ENCODE measurements at places on chromosomes 4 and X. TPM values are rescaled to one million over a fixed set of nuclear protein-coding genes. Genes with fewer than 3 reads are reported as not detected.

C1QTNF7 gene
- polyA plus RNA-seq, result 8.6 TPM

SSX2B gene
- not detected for polyA plus RNA-seq

- no peak for DNase-seq
- no peaks in the 10 kb centered on the region for H3K27me3 ChIP-seq
- no peak overlapping the region for H3K4me3 ChIP-seq
- H3K27ac ChIP-seq, result no peak overlapping the region
- no peaks in the 10 kb centered on the region for H3K36me3 ChIP-seq
- no peaks in the 10 kb centered on the region for H3K4me1 ChIP-seq
Observed at GRCh38 chr4:6338175-6338950, 68.7 kb downstream of the WFS1 start.

- no peak overlapping the region for H3K4me3 ChIP-seq
- no peak overlapping the region for H3K27ac ChIP-seq
- no peaks in the 10 kb centered on the region for H3K36me3 ChIP-seq
- H3K27me3 ChIP-seq, result no peaks in the 10 kb centered on the region
- no peaks in the 10 kb centered on the region for H3K4me1 ChIP-seq
Observed at GRCh38 chr4:13298655-13299054, 185.5 kb downstream of the RAB28 start.

GPC4 gene
- polyA plus RNA-seq, result 10.7 TPM

USP17L19 gene
- not detected for polyA plus RNA-seq

MAGED4B gene
- polyA plus RNA-seq, result 29.6 TPM

- H3K4me1 ChIP-seq, result no peaks in the 10 kb centered on the region
- DNase-seq, result no peak
- no peaks in the 10 kb centered on the region for H3K36me3 ChIP-seq
- no peaks in the 10 kb centered on the region for H3K27me3 ChIP-seq
- no peak overlapping the region for H3K4me3 ChIP-seq
- no peak overlapping the region for H3K27ac ChIP-seq
Observed at GRCh38 chr4:62622089-62622488, 1422.0 kb downstream of the ADGRL3 start.

- H3K36me3 ChIP-seq, result no peaks in the 10 kb centered on the region
- H3K27me3 ChIP-seq, result no peaks in the 10 kb centered on the region
- no peak overlapping the region for H3K4me3 ChIP-seq
- no peak overlapping the region for H3K27ac ChIP-seq
Observed at GRCh38 chr4:185713272-185713671, 98.7 kb downstream of the SORBS2 start.

DNA sequence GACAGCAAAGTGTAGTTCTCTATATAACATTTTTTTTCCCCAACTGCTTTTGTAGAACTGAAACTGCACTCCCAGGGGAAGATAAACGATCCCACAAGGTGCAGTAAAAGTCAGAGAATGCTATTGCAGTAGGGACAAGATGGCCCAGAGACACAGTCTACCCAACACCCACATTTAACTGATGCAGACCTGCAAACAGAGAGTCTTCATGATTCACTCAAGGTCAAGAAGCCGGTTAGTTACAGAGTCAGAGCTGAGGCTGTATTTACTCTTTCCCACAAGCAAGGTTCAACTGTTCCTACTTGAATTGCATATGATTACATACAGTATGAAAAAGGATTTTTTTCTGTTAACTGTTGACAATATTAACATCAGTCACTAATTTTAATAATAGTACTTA lies 654.6 kb downstream of the IL1RAPL1 start:
- no peak overlapping the region for H3K27ac ChIP-seq
- H3K4me1 ChIP-seq, result no peaks in the 10 kb centered on the region
- H3K4me3 ChIP-seq, result no peak overlapping the region
- H3K27me3 ChIP-seq, result no peaks in the 10 kb centered on the region
- H3K36me3 ChIP-seq, result no peaks in the 10 kb centered on the region
